ENCODE measurements at places on chromosomes 12 and 14. TPM values are rescaled to one million over a fixed set of nuclear protein-coding genes. Genes with fewer than 3 reads are reported as not detected.

Gene ENDOU
- polyA plus RNA-seq = not detected

DNA sequence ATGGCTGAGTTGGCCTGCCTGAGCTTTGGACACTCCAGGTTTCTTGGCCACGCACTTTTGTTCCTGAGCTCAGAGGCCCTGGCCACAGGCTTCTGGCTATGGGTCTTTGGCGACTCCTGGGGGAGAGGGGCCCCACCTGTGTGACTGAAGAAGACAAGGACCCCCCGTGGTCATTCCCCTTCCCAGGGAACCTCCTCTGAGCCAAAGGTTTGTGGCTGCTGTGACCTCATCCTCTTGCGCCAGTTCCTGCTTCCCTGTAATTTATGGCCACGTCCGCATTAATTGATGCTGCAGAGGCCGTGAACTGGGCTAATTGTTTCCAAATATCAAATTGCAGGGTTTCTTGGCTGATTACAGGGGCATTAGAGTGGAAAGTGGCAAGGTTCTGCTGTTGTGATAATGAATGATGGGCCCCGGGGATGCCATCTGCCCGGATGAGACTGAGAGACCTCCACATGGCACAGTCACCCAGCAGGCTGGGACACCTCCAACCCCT is 27.6 kb upstream of the NOS1 start:
- no peak for DNase-seq
- H3K36me3 ChIP-seq = no peaks in the 10 kb centered on the region
- H3K27ac ChIP-seq = no peak overlapping the region
- H3K27me3 ChIP-seq = no peaks in the 10 kb centered on the region

- H3K4me1 ChIP-seq = peaks cover 2% of the 10 kb centered on the region
- no peak overlapping the region for H3K4me3 ChIP-seq
- H3K27ac ChIP-seq = no peak overlapping the region
- no peak for DNase-seq
Measured at GRCh38 chr12:26469421-26470180, 274.2 kb downstream of the SSPN start.

DNA sequence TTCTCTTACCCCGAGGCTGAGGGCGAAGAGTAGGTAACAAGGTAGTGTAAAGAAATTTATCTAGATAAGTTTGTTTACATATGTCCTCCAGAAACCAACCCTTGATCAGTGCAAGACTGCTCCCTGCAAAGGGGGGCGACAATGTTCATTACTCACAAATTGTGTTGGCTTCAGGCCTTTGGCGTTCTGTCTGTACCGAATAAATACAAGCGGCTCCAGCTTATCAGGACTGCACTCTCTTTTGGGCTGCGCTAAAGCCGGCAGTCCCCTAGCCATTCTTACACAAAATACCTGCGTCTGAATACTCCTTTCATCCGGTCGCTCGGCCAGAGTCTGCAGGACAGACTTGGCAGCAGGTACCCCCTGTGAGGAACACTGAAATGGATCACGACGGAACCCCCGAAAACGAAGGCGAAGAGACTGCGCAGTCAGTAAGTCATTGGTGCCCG is 116.4 kb downstream of the PPHLN1 start:
- H3K36me3 ChIP-seq = no peaks in the 10 kb centered on the region
- H3K27me3 ChIP-seq = no peaks in the 10 kb centered on the region

DNA sequence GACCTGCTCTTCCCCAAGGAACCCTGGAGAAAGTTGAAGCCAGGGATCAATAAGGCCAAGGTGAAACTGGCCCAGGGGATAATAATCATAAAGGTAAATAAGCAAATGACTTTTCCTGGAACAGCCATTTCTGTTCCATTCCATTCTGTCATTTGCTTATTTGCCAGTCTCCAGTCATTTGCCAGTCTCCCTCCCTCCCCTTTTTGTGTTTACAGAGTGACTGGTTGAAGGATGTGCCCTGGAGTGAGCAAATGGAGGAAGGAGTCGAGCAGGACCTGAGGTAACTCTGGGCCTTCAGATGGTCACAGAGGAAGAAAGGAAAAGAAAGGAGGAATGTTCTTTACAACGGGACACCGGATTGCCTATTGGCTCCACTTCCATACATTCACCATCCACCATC is 17.8 kb upstream of the DCD start:
- H3K27ac ChIP-seq = no peak overlapping the region
- no peak for DNase-seq
- H3K4me1 ChIP-seq = no peaks in the 10 kb centered on the region
- no peak overlapping the region for H3K4me3 ChIP-seq
- no peaks in the 10 kb centered on the region for H3K36me3 ChIP-seq
- no peaks in the 10 kb centered on the region for H3K27me3 ChIP-seq
